ENCODE measurements at places on chromosomes 11 and 22.

GRCh38 chr11:134244593-134244992 is 8.6 kb downstream of the THYN1 start:
- no peak for DNase-seq

DNA sequence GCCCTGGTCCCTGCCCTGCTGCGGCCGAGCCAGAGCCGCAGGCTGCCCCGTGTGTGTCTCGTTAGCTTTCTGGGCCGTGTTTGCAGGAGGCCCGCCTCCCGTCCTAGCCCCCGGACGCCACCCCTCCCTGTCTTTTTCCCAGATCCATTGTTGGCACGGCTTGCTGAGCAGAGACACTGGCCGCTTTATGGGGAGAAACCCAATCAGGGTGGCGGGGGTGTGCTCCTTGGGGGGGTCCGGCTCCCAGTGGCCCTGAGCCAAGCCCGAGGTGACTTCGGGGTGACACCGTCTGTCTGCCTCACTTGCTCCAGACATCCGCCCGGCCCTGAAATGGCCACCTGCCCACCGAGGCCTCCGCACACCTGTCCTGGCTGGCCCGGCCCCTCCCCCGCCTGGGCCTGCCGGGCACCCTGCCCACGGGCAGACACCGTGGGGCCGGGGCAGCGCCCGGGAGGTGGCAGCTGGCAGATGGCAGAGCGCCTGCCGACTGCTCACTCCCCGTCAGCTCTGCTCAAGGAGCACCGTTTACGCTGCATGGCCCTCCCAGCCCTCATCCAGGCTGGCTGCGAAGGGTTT is 43.1 kb upstream of the PPARA start:
- DNase-seq: no peak

DNA sequence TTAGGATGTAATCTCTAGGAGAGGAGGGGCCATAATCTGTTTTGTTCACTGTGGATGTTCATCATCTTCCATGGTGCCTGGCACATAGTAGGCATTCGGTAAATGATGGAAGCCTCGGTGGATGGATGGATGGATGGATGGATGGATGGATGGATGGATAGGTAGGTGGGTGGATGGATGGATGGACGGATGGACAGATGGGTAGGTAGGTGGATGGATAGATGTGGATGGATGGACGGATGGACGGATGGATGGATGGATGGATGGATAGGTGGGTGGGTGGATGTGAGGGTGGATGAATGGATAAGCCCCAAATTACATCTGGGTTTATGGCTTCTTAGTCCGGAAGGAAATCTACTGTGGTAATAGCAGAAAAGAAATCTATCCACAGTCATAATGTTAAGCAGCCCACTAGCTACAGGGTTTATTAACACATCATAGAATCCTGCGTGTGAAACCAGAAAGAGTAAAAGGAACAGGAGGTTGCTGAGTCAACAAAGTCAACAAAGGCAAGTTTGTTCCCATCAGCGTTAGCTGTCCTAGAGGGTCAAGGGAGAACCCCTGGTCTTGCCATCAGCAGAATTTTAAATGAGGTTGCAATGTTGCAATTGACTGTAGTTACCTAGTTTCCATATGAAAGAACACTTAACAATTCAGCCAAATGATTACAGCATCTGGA is 82.8 kb downstream of the C11orf91 start:
- DNase-seq: no peak

- no peak for DNase-seq
Measured at GRCh38 chr11:122145715-122146274, 29.8 kb upstream of the BLID start.

GRCh38 chr22:19606332-19607191 is 82.4 kb upstream of the CLDN5 start:
- DNase-seq: no peak

DNA sequence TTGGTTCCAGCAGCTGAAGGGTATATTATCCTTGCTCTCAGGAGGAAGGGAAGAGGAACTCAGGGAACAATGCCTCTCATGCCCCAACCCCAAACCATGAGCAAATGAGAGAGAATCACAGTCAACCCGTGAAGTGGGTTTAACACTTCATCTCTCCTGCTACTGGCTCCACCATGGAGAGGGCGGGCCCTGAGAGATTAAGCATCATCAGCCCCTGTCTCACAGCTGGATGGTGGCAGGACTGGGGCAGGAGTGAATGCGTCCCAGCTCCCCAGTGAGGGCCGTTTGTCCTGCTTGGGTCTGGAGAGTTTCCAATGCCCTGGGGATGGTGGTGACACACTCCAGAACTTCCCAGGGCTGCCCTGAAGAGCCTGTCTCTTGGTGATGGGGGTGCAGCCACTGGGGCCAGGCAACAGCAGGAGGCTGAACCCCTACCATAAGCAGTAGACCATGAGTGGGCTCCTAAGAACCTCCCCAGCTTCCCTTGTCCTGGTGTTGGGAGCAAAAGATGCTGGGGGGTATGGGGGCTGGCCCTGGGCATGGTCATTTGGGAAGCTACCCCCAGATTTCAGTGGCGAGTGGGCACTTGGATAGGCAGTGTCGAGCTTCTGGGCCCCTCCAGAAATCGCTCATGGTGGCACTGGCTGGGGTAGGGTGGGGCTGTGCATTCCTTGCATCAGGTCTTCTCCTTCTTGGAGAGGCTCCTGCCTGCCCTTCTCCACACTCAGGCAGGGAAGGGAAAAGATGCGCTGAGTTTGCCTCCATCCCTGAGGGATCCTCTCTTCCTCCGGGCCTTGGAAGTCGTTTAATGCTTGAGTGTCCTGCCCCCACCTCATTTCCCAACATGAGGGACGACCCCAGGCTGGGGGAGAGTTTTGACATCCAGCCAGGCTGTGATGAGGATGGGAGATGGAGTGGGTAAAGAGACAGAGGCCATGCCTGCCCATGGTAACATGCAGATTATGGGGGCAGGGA is 157.5 kb downstream of the ST3GAL4 start:
- no peak for DNase-seq

Data from ascending aorta (tissue), 2 donors.